ENCODE measurements at places on chromosomes 6 and 20.
A peak's percentile ranks its signal among the peaks of the same experiment; 100 is the strongest.

GRCh38 chr6:79201143-79201542, 33.3 kb downstream of the HMGN3 start:
- DNase-seq: no peak

DNA sequence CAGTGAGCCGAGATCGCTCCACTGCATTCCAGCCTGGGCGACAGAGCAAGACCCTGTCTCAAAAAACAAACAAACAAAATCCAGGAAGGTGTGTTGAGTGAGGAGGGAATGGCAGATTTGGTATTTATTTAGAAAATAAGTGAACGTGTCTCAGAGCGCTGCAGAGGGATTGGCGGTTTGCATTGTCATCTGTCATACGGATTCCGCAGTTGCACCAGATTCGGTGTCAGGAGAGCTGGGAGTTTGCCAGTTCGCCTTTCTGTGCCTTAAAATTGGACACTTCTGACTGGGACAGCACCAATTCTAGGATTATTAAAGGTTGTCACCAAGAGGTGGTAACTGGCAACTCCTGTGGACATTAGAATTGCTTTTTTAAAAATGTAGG, 912 bp downstream of the SNRNP48 start:
- peak; percentile 48 for DNase-seq

- DNase-seq: no peak
These were observed 59.4 kb downstream of the GFOD1 start for GRCh38 chr6:13427801-13428582.

- DNase-seq: peak; percentile 37
These were observed 72.3 kb downstream of the ZHX3 start for GRCh38 chr20:41245086-41245707.

DNA sequence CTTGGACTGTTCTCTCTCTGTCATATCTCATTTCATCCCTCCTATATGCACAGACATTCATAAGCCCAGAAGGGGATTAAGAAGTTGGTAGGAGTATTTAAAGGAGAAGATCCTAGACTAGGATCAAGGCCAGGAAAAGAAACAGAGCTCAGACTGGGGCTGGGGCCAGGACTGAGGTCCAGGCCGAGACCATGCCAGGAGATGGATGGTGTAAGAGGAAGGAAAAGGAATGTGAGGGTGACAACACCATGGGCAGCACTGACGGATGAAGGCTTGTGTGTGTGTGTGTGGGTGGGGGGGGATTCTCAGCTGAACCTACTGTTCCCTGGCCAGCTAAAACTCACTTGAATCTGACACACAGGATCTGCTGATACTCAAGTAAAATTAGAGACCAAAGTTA, 182.1 kb downstream of the KIF6 start:
- DNase-seq: no peak

DNA sequence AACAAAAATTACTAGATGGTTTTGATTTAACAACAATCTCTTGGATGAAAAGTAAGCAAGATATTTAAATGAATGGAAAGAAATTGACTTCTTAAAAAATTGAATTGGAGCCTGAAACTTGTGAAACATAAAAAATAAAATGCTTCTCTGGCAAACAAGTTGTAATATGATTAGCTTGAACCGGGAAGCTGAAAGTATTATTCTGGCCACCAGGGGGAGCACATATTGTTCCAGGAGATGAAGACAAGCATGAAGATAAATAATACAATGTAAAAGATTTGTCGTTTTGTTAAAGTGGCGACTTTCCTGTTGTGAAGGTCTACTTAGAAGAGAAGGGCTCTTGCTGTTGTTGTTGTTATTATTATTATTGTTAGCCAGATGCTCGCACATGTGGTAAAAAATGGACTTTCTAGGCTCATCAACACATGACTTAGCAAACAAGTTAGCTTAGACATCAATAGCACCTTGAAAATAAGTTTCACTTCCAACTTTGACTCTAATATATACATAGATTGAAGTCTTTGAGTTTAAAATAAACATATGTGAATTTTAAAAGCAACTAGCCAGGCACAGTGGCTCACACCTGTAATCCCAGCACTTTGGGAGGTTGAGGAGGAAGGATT, 14.2 kb downstream of the PAX1 start:
- peak; percentile 23 for DNase-seq

DNA sequence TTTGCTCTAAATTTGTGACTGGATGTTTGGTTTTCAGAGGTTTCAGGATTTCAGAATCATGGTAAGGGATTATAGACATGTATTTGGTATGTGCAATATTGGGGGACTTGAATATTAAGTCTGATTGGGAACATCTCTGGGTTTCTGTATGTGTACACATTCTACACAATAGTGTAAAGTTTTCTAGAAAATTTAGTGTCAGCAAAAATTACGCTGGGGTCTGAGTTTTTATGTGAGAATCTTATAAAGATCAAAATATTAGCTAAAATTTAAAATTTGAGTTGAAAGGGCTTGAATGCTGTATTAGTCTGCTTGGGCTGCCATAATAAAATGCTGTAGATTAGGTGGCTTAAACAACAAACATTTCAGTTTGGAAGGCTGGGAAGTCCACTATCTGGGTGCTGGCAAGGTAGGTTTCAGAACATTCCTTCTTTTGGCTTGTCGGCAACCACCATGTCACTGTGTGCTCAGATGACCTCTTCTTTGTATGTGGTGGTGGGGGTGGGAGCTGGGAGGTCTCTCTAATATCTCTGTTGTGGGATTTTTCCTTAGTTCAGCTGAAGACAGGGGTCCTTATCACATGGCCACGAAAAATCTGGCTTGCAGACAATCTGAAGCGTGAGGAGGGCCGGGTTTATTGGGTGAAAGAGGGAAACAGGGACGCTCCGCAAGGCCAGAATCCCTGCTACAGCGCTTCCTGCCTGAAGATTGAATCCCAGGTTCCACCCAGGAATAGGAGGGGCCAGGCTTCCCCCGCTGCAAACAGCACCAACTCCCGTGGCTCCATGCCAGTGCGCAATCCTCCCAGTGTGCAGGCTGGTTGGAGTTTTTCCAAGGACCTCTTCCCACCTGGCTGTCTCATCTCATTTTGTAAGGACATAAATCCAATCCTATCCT, 299.7 kb downstream of the PLCB1 start:
- peak; percentile 47 for DNase-seq

DNA sequence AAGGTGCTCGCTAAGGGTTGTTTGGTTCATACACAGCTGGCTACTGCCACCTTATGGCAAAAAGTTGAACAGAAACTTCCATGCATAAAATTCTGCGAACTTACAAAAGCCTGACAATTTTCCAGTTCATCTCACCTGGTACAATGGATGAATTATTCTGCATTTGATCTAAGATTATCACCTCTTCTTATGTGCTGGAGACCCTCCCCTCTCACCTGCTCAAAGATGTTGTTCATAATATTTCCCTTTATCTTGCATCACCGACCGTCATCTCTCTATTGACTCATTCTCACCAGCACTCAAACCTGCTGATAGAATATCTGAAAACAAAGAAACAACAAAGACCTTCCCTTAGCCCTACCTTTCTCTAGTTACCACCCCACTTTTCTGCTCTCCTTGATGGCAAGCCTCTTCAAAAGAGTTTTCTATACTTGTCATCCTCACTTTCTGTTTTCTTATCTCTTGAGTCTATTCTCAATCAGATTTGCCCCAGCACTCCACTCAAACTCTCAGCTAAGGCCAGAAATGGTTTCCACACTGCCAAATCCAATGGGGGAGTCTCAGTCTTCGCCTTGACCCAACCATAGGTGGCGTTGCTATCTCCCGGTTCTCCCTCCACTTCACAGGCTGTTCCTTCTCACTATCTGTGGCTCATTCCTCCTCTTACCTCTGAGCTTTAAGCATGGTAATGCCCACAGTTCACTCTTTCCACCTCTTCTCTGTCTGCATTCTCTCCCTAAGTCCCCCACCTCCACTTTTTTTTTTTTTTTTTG, 25.8 kb downstream of the SNRNP48 start:
- DNase-seq: peak; percentile 63

- no peak for DNase-seq
These were observed 653 bp downstream of the NAA20 start for GRCh38 chr20:20017844-20018185.

DNA sequence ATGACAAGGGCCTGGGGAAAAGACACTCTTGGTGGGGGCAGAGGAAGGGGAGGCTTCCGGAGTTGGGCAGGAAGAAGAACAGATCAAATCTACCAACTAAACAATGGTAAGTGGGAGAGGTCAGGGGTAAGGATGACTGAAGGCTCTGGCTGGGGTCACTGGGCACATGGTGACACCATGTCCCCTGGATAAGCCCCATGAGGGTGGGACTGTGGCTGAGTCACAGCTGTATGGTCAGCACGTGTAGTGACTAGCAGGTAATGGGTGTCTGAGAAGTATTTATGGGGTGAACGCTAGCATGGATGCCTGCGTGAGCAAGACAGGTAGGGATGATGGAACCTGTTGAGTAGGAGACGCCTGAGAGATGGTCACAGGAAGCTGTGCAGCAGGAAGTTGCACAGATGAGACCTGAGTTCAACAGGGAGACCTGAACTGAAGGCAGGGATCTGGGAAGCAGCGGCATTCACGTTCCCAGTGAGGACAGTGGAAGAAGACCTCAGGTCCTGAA, 64.5 kb upstream of the SNX9 start:
- no peak for DNase-seq

DNA sequence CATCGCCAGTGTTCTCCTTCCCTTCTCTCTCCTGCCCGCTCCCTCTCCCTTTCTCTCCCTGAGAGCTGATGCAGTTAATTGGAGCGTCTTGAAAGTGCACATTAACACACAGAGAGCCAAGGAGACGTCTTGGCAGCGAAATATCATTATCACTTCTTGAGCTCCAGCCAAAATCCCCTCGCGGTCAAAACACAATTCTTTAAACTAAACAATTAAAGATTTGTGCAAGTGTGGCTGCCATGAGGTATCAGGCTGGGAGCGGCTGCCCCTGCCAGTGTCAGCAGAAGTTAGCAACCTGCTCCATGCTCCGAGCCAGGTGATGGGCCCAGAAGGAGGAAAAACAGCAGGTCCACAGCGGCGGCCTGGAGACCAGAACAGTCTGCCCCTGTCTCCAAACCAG, 100.9 kb upstream of the FOXP4 start:
- DNase-seq: no peak

DNA sequence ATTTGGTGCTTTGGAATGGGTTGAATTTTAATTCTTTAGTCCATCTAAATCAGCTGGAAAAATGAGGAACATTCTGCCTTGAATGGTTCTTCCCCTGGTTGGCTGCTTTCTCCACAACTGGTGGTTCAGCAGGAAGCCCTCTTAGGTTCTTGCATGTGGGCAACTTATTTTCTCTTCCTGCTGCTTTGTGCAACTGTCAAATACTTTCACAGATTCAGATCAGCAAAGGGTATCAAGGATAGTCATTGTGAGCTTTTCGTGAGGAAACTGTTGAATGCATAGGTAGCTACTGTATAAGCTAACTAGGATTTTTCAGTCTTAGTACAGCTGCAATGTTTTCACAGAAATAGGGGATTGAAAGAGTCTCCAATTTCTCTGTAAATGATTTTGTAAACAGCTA, 72.9 kb upstream of the MRAP2 start:
- DNase-seq: no peak

DNA sequence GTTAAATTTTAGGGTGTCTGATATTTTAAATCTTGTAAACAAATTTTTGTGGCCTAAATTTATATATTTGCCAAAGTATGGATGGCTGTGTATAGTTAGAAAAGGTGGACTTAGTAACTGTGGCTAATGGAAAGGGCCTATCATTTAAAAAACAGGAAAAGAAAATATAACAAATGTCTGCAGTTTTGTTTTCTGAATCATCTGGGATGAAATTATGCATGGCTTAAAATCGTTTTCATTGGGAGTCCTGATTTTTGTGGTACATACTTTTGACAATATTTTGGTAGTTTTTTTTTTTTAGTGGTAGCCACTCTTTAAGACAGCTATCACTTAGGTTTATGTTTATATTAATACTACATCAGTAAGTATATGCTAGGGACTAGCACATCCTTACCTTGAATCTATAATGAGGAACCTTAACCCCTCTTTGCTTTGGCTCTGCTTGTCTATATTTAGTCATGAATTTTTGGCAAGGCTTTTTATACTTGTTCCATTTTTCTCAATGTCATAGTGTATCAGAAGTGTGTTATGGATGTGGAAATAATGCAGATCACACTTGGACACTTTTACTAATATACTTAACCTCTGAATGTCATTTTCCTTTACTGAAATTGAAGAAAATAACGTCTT, 5.6 kb downstream of the ARID1B start:
- peak; percentile 57 for DNase-seq

DNA sequence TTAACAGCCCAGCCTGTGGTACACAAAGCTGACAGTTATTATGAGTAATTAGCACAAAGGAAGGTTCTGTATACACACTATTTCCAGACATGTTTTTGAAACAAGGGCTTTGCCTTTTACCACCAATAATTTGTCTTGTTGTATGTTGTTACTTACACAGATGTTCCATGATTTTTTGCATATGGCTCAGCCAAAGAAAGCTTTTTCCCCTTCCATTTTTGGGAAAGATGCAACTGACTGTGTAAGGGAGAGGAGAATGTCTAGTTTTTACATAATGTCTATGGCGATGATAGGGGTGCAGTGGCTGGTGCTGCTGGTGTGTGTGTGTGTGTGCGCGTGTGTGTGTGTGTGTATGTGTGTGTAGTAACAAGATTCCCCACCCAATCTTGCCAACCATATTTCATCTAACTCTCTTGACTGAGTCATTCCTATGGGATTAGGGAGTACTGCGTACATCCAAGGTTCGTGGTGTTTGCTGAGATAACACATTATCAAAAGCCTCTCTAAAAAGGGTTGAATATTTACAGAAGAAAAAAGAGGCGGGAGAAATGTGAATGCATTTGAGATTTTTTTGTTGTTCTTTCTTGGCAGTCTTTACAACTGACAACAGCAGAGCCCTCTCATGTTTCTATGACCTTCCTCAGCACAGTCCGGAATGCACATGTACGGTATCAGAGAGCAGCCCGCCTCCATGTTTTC, 192.2 kb downstream of the GMPR start:
- no peak for DNase-seq

DNA sequence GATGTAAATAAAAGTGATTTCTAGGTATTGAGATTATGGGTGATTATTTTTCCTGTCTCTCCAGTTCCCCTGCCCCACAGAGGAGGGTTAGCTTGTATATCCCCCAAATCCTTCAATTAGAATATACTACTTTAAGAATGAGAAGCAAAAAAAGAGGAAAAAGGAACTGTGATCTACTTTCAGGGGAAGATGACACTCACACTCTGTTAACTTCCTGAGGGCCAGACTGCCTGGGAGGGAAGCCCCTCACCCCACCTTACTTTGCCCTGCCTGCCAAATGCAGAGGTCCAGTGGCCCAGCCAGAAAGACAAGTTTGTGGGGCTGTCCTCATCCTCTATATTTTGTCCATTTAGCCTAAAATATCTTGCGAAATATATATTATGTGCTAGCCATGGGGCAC, 9.2 kb upstream of the LY86 start:
- DNase-seq: no peak

DNA sequence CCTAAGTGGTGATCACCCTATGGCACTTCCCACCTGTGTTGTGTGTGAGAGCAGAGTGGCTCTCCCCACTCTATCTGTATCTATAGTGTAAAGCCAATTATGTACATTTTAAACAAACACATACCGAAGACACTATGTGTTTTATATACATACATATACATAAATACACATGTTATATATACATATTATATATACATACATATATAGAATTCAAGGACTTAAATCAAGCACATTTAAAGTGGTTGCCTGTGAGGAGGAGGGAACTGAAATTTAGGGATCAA, 246.6 kb downstream of the LY86 start:
- no peak for DNase-seq
